Right ventricle myocardium superior (tissue), 1 donor: ENCODE measurements at places on chromosomes 4 and X.

DNA sequence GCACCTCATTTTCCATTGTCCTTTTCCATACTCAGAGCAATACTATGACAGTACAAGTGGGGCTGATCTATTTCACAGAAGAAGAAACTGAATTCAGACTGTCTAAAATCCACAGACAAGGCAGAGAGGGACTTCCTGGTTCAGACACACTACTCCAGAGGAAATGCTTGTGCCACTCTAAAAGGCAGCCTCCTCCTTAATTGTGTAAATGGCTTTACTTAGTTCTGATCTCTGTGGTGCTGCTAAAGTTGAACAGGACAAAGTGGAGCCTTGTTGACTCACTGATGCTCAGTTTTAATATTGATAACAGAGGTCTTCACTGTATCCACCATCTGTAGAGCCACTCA, 122.4 kb downstream of the KIT start:
- no peak for DNase-seq

- no peak for DNase-seq
Observed at GRCh38 chr4:120064887-120065286, 1.8 kb downstream of the MAD2L1 start.

DNA sequence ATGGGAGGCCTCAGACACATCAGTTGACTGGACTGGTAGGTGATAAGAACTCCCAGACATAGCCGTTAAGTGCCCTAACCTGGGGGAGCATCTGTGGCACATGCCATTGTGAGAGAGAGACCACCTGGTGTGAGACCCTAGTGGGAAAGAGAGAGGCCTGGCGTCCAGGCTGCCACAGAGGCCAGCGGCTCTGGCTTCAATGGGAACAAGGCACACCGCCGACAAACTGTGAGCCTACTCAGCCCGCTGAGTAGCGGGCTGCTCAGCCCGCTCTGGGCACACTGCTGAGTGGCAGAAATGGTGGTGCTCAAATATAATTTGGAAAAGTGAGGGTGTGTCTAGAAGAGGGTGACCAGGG, 34.0 kb downstream of the PHKA2 start:
- DNase-seq = no peak

DNA sequence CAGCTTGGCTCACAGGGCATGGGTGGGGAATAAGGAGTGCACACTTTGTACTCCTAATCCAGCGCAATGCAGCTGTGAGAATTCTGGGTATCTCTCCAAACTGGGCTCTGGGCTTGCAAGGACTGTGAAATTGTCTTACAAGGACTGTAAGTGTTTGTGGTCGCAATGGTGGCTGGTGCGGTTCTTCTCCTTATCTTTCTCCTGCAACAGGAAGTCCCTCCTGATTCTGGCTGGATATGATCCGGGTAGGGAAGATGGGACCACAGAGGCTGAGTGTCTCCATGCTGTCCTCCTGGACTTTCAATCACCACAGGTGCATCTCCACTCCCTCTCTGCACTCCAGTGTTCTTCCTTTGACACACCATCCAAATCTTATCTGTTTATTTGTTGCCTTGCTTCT, 55.7 kb upstream of the GYPE start:
- DNase-seq = no peak

DNA sequence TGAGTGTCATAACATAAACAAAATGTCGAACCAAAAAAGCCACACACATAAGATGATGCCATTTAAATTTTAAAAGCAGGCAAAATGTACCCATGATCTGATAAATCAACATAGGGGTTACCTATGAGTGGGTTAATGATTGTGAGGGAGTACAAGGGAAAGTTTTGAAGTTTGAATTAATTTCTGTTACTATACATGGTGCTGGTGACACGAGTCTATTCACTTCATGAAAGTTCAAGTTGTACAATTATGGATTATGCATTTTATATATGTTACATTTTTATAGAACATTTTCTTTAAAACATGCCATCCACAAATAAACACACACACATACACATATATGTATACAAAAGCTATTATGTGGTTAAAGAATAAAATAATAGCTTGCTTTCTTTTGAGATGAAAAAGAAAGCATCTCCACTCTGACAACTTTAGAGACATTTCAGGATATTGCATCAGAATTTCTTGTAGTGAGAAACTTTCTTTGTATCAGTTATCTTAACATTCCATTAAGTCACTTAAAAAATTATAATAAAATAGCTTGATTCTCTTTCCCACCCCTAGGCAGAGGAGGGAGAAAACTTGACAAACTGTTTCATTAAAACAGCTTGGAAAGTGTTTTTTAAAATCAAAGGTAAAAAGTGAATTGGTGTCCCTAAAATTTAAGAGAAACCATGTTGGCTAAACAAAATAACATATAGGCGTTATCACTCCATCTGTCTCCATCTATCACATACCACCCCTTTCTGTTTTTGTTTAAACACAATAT, 891.8 kb upstream of the NDST4 start:
- no peak for DNase-seq

GRCh38 chr4:8675906-8676305, 83.3 kb downstream of the CPZ start:
- DNase-seq = no peak

DNA sequence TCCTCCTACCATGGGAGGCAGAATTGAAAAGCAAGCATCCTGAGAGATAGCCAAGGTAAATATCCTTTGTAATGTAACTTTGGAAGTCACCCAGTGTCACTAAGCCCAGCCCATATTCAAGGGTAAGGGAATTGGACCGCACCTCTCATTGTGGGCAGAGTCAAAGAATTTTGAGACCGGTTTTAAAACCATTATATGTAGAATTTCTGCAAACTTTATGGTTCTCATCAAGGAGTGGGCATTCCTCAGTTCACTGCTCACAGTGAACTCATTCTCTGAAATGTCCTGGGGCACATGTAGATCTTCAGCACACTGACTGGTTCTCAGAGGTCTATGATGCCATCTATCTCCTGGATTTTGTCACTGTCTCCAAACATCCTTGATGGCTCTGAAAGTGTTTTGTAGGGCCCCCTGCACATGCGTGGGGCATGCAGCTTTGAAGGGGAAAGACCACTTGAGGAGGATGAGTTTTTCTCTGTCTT, 35.3 kb upstream of the CHRNA9 start:
- no peak for DNase-seq

GRCh38 chr4:119032921-119033685, 102.5 kb upstream of the MYOZ2 start:
- no peak for DNase-seq

DNA sequence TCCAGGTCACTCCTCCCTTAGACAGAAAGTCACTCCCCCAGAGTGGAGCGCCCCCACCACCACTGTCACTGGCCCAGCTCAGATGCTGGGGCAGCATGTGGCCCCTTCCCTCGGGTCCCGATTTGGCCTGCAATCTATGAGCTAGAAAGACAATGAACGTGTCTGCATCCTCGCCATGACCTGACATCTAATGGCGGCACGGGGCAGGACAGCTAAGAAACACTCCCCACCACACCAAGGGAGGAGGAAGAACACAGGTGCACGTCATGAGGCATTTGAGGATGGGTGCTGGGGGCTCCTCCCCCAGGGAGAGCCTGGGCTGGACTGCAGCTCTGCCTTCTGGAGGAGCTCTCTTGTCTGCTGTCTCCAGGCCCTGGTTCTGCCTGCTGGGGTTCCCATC, 8.7 kb downstream of the RNF212 start:
- DNase-seq = no peak

GRCh38 chrX:41538707-41539106, 91.6 kb downstream of the NYX start:
- no peak for DNase-seq

DNA sequence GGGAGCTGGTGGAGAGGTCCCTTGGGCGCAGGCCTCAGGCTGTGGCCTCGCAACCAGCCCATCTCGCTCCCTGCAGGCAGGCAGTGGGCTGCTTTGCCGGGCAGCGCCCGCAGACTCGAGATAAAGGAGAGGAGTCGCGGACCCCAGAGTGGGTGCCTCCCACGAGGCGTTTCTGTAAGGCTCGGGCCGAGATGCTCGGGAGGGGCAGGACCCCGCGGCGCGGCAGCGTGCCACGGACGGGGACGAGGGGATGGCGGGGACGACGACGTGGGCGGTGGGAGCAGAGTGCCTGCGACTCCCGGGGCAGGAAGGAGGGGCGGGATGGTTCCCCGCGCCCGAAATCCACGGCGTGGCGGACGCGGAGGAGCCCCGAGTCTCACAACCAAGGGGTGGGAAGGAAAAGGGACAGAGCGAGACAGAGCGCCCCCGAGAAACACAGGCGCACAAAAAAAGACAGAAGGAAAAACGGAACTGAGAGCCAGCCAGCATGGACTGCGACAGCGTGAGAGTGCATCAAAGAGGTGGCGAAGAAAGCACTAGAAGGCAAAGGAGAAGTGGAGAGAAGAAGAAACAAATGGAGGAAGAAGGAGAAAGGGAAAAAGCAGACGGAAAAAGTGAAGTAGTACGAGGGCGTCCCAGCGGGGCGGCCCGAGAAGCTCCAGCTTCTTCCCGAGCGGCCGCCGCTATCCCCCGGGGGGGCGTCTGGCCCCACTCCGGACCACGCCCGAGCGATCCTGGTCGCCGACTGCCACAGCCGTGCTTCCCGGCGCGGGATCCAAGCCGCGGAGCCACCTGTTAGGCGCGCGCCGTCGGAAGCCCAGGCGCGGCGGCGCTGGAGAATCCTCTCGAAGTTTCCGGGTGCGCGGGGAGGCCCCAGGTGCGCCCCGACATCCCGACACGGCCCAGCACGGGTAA, 1.5 kb downstream of the BEND4 start:
- DNase-seq = no peak

DNA sequence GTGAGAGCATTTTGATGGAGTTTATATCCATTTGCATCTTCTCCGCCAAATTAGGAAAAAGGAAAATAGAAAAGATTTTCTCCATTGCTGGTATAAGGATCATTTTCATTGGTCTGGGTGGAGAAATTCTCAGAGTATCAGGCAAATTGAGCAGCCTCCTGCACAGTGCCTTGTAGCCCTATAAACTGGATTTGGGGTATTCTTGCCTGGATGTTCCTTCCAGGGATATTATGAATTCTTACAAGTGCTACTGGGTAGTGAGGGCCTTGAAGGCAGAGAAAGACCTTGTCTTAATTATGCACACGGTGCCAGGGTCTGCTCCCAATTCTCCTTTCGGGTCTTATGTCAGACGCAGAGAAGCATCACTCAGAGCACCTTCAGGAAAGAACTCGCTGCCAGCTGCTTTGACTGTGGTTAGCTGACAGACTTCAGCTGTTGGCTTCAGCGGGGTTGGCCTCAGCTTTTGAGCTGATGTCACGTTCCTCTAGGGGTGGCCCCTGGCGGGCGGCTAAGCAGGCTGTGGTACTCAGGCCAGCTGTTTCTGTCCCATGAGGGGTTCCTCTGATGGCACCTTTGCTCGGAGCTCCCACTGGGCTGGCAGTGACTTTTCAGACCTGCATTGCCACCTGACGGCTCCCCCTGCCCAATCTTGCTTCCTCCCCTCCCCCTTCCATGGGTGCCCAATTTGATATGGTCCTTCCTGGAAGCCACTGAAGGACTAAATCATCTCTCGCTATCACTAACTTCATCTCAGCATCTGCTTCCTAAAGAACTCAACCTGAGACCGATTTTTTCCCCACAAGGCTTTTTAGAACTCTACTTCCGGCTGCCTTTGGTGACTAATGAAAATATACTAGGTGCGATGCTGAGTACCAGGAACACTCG, 519.5 kb downstream of the BCOR start:
- peak; percentile 53 for DNase-seq
